Activated CD4-positive, alpha-beta T cell treated with anti-CD3 and anti-CD28 coated beads, Interleukin-2, amount 10 ng/mL, durations not matched to agents 7 days and 5 days (primary cell): ENCODE measurements at places on chromosomes 5 and 9. TPM values are rescaled to one million over a fixed set of nuclear protein-coding genes. Genes with fewer than 3 reads are reported as not detected.
A peak's percentile ranks its signal among the peaks of the same experiment; 100 is the strongest.

The LCN9 gene
- total RNA-seq, result not detected

The INSL4 gene
- not detected for total RNA-seq

GRCh38 chr5:170863646-170864045 lies 1.8 kb downstream of the RANBP17 start:
- DNase-seq, result no peak

DNA sequence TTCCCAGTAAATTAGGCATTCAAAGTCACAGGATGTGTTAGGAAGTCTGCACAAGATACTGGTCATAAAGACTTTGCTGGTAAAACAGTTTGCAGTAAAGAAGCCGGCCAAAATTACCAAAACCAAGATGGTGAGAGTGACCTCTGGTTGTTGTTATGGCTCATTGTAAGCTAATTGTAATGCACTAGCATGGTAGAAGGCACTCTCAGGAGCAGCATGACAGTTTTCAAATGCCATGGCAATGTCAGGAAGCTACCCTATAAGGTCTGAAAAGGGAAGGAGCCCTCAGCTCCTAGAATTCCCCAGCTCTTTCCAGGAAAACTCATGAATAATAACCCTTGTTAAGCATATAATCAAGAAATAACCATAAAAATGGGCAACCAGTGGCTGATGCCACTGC lies 64.3 kb upstream of the TNC start:
- no peak for DNase-seq

The DEPDC1B gene
- total RNA-seq, result 51.1 TPM

DNA sequence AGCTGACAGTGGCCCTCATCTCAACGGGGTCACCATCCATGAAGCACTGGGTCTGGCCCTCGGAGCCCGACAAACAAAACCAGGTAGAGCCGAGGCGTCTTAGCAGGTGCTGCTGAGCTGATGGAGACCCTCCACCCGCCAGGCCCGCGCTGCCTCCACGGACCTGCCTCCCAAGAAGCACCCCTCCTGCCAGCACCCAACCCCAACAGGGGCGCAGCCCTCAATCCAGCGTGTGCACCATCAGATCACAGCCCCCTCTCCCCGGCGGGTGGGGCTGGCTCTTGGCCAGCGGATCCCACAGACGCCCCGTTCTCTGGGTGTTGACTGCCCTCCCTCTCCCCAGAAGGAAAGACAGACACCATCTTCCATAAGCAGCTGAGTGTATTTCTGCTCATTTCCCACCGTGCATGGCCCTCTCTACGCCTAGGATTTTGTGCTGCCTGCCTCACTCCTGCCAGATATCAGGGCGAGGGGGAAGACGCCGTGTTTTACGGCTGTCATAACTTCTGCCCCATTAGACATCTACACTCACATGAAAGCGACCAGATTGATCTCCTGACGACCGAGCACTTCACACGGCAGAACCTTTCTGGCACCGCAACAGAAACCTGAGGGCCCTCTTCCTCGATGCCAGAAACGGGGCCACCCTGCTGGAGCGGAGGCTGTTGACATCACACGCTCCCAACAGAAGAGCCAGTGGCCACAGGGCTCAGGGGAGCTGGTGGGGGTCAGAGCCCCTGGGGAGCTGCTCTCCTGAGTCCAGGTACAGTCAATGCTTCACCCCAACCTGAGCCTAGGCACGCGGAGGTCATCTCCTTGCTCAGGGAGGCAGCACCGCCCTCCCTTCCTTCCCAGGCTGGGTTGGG lies 12.4 kb downstream of the NACC2 start:
- no peak for DNase-seq

GRCh38 chr9:106111039-106111730 lies 416.8 kb downstream of the TMEM38B start:
- DNase-seq, result no peak

- DNase-seq, result no peak
Measured at GRCh38 chr9:114046875-114047274, 31.2 kb downstream of the AMBP start.

DNA sequence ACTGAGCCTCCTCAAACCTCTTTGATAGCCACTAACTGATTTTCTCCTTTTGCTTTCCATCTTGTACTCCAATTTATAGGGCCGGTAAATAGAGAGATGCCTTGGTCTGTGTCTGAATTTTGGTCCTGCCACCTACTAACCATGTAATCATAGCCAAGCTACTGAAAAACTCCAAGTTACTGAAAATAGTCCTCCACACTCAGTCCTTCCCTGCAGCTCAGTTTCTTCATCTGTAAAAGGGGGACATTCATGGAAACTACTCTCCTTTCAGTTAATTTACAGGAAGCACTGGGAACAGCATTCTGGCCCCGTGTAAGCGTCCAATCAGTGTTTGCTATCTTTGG lies 30.0 kb upstream of the TGFBR1 start:
- DNase-seq, result no peak

The NDUFS4 gene
- 46.8 TPM for total RNA-seq

DNA sequence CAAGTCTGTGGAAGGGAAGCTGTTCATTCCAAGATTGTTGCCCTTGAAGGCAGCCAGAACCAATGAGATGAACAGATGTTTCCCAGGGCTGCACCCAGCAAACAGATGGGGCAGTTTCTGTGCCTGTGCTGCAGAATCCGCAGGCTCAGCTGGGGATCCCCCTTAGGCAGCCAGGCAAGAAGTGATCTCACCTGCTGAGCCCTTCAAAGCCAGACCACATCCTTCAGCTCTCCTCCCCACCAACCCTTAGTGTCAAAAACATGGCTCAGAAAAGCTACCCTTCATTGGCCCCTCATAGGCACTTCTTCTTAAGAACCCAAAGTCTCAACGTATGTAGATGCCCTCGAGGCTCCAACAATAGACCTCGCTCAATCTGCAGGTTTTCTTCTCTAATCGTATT lies 626.7 kb downstream of the CCDC171 start:
- DNase-seq, result no peak

DNA sequence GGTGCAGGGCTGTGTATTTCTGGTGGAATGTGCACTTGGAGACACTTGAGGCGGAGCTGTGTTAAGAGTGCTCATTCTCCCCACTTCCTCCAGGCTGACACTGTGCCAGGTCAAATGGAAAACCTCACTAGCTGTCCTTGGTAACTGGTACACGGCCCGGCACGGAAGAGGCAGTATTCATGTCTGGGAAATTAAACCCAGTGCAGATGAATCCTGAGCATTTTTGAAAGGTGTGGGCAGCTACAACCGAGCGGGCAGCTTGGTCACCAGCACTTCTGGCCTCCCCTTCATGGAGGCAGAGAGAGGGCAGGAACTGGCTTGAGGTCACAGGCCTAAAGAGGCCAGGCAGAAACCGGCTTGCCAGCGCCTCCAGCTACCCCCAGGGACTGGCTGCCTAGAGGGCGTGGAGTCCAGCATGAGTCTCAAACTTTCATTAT lies 1.6 kb downstream of the CLPTM1L start:
- no peak for DNase-seq

The OLFML2A gene
- not detected for total RNA-seq

The FAM221B gene
- total RNA-seq, result not detected

DNA sequence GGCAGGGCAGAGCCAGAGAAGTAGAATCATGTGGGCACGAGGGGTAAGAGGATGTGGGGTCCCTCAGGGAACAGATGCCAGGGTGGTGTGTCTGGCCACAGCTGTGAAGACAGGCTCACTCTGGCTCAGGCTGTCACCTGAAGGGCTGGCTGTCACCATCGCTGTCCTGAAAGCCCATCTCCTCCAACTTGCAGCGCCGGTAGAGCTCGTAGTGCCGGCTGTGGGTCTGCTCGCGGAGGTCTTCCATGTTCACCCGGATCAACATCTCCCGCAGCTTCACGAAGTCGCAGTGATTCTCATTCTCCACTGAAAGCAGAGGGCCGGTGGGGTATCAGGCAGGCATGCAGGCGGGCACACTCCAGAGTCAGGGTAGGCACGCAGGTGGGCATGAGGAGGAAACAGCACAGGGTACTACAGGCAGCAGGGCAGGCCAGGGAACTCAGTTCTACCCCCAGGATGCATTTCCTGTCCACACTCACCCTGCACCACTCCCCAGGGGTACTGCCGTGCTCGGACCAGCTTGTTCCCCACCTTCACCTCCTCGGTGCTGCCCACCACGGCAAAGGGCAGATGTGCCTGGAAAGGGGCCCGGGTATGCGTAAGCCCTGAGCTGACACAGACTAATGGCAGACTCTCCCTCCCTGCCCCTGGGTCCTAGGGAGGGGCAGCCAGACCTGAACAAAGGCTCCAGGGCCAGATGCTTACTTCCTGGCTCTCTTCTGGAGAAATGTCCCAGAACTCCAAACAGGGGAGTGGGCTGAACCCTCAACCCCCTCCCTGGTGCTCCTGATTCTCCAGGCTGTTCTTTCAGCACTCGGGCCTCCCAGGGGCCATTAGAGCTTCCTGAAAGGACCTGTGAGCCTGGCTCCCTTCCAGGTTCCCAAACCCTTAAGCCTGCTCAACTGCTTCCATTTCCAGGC lies 14.4 kb downstream of the CCNI2 start:
- DNase-seq, result no peak

DNA sequence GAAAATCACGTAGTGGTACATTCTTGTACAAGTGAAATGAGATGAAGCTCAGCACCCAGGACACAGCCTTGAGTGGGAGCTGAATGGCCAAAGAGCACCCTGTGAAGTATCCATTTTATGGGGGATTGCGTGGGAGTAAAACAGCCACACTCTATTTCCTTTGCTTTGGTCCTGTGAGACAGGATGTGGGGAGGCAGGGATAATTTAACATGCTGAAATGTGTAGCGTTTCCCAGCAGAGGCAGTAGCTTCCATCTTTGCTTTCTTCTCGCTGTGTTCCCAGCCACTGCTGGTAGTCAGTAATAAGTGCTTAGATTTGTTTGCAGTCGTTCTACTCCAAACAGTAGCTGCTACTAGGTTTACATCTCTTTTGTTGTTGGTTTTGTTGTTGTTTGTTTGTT lies 4.4 kb downstream of the IL31RA start:
- DNase-seq, result peak; percentile 31

GRCh38 chr5:159010661-159011442 lies 88.9 kb downstream of the EBF1 start:
- no peak for DNase-seq

The DDX46 gene
- total RNA-seq, result 73.6 TPM

The TRIM36 gene
- not detected for total RNA-seq

DNA sequence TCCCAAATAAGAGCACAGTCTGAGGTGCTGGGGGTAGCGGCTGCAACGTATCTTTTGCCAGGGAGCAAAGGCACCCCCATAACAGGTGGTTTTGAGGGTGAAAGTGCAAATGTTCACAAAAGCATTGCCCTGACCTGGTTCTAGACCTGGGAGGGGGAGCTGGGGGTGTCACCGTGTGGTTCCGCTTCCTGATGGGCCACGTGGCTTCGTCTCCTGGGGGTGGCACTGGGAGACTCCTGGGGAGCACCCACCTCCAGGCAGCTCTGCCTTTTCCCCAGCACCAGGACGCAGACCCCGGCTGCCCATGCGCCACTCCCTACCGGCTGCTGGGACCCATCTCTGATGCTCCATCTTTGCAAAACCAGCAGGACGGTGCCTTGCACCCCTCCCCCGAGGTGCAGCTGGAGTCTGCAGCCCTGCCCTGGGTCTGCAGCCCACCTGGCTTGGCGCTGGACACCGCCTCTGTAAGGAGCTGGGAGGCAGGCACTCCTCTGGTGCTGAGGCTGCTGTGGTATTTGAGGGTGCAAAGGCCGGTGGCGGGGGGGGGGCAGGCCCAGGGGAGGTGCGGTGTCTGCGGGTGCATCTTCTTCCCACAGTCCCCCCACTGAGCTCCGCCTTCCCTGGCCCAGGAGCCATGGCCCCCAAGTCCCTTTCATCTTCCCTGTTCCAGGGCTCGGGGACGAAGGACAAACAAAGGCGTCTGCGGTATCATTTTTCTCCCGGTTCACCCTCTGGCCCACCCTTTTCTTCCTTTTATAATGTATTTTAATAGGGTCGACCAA lies 29.8 kb upstream of the RXRA start:
- no peak for DNase-seq

GRCh38 chr9:106964329-106964728 lies 101.4 kb downstream of the ZNF462 start:
- DNase-seq, result peak; percentile 51

The ORM2 gene
- not detected for total RNA-seq

GRCh38 chr5:112720576-112720975 lies 17.1 kb upstream of the APC start:
- DNase-seq, result no peak

- DNase-seq, result no peak
Measured at GRCh38 chr9:109346904-109347303, 26.0 kb upstream of the EPB41L4B start.

- DNase-seq, result no peak
Measured at GRCh38 chr5:6831678-6832671, 118.7 kb downstream of the TENT4A start.

DNA sequence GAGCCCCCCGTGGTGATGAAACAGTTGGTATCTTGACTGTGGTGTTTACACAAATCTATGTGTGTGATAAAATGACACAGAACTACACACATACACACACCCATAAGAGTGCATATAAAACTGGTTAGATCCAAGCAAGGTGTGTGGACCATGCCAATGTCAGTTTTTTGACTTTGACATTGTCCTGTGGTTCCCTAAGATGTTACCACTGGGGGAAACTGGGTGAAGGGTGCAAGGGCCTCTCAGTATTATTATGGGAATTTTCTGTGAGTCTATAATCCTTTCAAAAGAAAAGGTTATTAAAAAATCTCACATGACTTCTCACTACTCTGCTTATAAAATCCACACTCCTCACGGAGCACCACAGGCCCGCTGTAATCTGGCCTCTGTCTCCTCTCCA lies 13.4 kb upstream of the KCNIP1 start:
- no peak for DNase-seq

The CDX1 gene
- not detected for total RNA-seq

DNA sequence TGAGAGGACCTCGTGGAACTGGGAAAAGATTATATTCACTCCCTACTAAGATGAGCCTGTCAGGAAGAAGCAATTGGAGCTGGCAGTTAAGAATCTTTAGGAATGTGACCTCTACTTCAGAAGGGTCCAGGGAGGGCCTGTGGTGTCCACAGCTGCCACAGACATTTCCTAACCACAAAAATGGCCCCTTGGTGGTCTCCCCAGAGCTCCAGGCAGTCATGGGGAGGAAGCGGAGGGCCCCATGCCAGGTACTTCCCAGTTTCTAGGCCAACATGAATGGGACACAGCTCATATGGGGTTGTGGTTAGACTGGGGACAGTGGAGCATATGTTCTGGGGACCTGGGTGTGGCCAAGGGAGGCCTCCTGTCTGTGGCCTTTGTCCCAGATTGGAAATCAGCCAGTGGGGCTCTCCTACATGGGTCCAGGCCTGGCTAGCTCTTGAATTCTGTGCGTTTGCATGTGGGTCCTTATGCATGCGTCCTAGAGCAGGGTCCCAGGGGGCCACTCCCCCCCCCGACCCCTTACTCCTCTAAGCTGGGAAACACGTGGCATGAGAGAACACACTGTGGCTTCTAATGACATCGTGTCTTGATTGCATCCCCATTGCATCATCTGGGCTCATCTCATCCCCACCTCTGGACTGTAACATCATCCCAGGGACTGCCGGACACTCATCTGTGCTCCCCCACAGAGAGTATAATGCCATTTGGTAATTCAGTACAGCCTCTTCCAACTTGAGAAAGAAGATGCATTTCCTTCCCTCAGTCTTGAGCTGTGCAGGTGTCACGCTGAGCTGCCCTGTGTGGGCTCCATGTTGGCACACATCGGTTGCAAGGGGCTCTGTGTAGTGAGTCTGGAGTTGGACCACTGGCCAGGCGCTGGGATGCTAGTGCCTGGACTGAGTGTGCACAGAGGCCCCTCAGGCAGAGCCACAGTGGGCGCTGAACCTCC lies 31.3 kb downstream of the IRF1 start:
- DNase-seq, result no peak

GRCh38 chr9:93552923-93553322 lies 23.5 kb upstream of the PHF2 start:
- no peak for DNase-seq

The NTRK2 gene
- total RNA-seq, result 2.3 TPM

GRCh38 chr9:84514421-84514820 lies 155.1 kb upstream of the NTRK2 start:
- DNase-seq, result no peak

GRCh38 chr5:135718151-135718550 lies 116.3 kb upstream of the SLC25A48 start:
- no peak for DNase-seq
